ENCODE measurements at places on chromosomes 12 and 14.

GRCh38 chr12:89821896-89822295 lies 113.3 kb upstream of the ATP2B1 start:
- no peak for DNase-seq

DNA sequence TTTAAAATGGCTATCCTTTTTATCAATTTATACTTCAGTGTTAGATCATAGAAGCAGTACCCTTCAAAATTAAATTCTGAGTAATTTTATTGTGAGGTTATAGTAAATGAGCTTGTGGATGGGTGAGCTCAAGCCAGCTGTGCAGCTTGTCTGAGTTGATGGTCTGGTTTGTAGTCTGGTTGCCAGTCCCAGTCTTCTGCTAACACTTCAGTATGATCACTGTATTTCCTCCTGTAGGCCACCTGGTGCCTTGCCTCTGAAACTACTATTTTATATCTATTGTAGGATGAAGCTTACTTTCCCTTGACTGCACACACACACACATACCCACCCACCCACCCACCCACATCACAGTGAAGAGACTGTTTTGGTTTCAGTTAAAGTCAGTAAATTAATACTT lies 496.4 kb downstream of the PCNX1 start:
- DNase-seq = peak; percentile 30

GRCh38 chr12:62250671-62251608 lies 9.3 kb upstream of the USP15 start:
- DNase-seq = no peak

DNA sequence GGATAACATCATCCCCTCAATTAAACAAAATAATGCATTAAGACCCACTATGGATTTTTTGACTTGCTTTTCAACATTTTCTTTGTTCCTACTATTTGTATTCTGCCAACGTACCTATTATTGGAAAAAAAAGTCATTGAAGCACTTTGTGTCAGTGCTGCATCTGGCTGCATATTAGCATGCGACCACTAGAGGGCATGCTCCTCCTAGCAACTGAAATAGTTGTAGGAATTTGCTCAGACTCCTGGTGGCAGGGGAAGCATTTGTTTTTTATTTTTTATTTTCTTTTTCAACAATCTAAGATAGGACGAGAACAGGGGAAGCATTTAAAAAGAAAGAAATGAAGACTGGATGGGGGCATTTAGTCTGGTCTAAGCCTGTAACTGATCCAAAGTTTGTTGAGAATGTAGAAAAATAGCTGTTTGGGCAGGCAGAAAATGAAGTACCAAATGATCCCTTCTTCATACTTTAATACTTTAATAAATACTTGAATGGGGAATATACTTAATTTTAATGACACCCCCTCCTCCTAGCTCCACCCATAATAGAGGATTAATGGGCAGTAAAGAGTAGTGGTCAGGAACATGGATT lies 14.5 kb upstream of the CLEC4A start:
- DNase-seq = peak; percentile 55

DNA sequence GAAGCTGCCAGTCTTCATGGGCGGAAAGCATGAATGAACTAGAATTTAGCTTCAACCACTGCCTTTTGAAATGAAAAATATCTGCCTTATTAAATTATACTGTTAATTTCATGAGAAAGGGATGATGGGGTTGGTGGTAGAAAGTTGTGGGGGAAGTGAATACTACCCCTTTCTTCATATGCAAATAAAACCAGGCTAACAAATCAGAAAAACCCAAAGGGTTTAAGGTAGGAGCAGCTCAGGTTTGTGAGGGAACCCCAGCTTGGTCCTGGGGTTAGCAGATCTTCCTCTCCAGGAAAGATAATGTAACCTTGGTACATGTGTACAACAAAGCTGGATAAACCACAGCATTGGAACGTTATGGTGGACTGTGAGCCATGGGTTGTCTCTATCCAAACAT lies 84.0 kb downstream of the PPP2R5C start:
- no peak for DNase-seq

DNA sequence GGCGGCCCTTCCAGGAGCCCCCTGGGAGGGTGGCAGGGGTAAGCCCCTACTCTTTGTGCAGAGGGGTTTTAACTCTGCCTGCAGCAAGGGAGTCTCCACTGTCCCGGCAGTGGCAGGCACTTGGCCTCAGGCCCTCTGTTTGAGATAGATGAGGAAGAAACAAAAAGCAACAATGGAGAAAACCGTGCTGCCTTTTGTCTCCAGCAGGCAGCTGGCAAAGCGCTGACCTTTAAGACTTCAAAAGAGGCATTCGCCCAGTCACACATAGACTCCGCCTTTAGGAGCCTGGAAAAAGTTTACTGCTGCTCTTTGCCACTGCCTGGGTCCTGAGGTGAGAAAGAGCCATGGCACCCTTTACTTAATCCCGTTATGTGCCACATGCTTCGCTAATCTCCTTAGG lies 158.2 kb upstream of the NTF3 start:
- DNase-seq = no peak

DNA sequence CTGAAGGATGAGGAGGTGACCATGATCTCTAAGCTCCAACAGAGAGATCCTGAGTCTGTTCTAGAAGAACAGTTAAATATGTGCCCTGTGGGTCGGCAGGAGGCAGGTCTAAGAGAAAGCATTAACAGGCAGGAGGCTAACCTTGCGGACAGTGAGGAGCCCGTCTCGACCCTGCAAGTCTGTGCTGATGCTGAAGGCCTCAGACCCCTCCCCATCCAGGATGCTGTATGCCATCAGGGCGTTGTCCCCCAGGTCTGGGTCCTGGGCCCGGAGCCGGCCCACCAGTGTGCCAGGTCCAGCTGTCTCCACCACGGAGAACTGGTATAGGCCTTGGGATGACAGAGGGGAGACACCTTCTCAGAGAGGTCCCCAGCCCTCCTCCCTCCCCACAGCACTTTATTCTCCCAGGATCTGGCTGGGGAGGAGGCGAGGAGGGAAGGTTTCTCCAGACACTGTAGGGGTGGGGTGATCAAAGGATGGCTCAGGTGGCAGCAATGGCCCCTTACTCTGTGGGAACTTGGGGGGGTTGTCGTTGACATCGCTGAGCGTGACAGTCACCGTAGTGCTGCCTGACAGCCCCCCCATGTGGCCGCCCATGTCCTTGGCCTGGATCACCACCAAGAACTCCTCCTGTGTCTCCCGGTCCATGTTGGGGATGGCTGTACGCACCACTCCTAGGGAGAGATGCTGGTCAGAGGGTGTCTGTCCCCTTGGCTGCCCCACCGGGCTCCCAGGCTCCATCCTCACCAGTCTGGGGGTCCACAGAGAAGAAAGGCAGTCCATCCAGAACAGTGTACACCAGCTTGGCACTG lies 3.1 kb downstream of the CDH24 start:
- DNase-seq = peak; percentile 63

DNA sequence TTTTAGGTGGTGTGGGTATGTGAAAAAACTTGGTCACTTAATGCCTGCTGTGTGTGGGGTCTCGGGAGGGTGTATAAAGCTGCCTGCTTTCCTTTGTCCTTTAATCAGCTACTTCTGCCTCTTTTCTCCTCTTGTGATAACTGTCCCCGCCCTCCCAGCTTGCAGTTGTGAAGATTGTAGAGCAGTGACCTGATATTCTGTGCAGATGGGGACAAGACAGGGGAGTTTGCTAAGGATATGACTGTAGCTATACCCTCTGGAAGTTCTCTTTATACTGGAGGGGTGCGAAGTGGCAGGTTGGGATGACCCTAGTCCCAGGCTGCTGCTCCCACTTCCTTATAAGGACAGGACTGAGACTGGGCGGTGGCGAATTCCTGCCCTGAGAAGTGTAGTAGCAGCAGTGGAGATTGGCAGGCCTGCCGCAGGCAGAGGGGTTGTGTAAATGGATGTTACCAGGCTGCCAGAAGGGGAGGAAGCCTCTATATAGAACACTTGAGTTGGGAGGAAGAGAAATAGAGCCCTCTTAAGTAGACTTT lies 835 bp downstream of the MYL6 start:
- DNase-seq = peak; percentile 40

DNA sequence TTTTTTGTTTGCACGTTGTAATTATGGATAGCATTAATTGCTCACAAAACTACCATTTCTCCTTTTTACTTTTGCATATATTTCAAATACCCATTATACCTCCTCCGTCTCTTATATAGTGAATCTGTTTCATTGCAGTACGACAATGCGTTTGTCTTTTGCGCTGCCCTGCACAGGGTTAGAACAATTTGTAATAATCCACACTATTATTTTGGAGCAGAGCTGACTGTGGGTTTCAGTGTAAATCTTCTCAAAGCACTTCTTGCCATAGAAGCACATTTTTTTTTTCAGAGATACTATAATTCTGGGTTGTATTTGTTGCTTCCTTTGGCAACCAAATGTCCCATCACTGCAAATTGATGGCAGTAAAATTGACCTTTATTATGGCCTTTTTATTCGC lies 451.8 kb upstream of the STXBP6 start:
- DNase-seq = no peak

GRCh38 chr14:68363466-68363842 lies 429.4 kb downstream of the ZFP36L1 start:
- no peak for DNase-seq

DNA sequence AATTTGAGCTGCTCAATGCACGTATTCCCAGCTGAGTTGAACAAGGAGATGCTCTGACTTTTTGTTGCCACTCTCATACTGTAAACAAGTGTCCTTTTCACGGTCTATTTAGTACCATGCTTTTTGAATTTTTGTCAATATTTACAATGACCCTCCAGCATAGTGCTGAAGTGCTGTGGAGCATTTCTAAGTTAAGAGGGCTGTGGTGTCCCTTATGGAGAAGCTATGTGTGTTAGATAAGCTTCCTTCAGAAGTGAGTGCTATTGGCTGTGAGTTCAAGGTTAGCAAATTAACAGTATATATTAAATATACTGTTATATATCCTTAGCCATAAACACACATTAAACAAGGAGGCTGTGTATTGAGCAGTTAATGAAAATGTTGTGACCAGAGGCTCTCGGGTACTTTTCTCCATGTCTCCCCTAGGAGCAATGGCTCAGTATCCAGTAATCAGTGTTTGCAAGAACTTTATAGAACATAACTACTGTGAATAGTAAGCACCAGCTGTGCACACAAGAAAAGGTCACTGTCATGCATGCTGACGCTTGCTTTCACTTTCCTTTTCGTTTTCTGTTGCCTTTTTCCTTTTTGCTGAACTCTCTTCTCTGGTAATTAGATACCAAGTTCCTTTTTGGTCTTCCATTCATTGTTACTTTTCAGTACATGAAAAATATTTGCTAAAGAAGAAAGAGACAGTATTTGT lies 187.2 kb upstream of the NEDD1 start:
- DNase-seq = no peak

DNA sequence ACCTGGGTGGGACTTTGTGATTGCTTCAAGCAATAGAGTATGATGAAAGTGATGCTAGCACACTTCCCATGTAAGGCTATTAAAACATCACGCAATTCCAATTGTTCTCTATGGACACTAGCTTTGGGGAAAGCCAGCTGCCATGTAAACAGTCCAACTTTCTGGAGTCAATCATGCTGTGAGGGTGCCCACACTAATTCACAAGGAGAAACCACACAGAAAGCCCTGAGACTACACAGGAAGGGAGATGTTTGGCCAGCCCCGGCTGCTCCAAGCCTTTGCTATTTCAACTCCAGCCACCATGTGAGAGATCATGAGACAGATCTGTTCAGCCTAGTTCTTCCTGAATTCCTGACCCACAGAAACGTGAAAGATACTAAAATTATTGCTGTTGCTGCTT lies 96.3 kb downstream of the ST8SIA1 start:
- DNase-seq = no peak

GRCh38 chr12:84995641-84996040 lies 40.4 kb downstream of the TSPAN19 start:
- no peak for DNase-seq

- DNase-seq = peak; percentile 73
These were observed 54.7 kb downstream of the ATG14 start for GRCh38 chr14:55356913-55357312.

DNA sequence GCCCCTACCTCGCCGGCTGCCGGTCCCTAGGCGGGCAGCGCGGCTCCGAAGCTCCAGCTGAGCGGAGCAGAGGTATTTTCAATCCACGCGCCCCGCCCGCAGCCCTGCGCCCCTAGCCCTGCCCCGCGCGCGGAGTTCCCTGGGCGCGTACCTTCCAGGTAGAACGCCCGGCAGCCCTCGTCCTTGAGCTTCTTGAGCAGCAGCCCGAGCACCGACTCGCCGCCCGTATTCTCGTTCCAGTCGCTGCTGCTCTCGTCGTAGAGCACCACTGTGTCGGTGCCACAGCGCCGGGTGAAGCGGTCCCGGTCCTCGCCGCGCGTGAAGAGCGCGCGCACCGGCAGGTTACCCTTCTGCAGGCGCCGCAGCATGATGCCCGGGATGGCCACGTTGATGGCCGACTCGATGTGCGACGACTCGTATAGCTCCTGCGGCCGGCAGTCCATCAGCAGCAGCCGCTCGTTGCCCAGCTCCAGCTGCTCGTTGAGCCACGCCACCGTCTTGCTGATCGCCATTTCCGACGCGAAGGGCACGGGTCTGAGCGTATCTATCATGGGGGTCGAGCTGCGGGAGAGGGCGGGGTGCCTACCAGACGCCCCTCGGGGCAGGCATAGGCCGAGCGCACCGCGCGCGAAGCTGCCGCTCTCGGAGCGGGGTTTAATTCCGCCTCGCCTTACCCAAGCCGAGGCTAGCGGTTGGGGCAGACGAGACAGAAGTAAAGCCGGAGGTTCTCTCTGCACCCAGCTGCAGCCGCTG lies 636 bp downstream of the DUSP6 start:
- DNase-seq = no peak

DNA sequence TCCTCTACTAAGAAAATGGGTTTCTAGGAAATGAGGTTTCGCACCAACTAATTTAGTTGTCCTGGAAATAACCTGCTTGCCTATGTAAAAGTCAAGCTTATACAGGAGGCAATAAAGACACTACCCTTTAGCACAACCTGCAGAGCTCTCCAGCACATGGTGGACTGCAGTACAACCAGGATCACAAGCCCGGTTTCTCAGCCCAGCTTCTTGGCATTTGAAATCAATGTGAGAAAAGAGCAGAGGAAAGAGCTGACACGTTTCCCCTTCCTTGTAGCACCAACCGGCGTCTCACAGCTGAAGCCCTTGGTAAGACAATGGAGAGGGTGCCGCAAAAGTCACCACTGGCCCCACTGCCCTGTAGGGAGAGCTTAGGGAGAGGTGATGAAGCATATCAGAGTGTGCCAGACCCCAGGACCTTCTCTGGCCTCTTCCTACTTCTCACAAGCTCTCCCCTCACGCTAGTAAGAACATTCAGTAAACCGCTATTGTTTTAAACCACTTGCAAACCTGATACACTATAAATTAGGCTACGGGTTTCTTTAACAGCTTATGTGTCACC lies 8.6 kb downstream of the SPTLC2 start:
- no peak for DNase-seq

GRCh38 chr14:54881235-54881760 lies 21.3 kb downstream of the GCH1 start:
- DNase-seq = no peak

- no peak for DNase-seq
These were observed 178.1 kb downstream of the BCAT1 start for GRCh38 chr12:24770821-24771220.

DNA sequence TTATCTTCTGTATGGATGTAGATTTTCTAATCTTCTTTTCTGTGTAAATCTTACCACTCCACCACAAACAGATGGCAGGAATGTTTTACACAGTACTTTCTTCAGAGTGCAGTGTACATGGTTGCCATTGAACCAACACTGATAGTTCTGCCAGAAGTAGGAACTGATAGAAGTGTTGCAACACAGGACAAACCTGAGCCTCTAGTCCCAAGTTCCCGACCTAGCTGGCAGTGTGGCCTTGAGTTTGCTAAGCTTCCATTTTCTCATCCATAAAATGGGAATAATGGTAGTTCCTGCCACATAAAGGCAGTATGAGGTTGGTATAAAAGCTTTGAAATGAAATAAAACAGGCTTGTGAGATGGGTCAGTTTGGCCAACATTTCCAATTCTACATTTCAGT lies 50.8 kb upstream of the SAV1 start:
- DNase-seq = no peak

Data from HuH-7 (cell line).